Fibroblast of the aortic adventitia (primary cell): ENCODE measurements at places on chromosomes 7 and 10. TPM values are rescaled to one million over a fixed set of nuclear protein-coding genes. Genes with fewer than 3 reads are reported as not detected.

- no peak for DNase-seq
These were observed 525 bp downstream of the UBE2D4 start for GRCh38 chr7:43926798-43927123.

DNA sequence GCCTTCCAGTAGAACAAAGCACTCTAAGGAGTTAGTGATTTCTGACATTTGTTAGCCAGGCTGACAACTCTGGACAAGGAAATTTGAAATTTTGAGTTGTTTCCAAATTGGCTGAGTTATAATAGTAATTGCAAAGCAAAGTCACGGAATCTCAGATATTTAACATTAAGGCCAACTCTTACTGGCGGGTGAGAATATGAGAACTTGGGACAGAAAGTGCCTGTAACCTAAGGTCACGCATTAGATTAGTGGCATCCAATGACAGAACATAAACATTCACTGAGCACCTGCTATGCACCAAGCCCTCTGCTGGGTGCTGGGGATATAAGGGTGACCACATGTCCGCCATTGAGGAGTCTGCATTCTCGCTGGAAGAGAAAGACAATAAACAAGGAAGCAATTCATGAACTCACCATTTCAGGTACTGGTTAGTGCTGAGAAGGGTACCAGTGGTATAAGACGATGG lies 45.5 kb upstream of the CHST15 start:
- no peak for DNase-seq

DNA sequence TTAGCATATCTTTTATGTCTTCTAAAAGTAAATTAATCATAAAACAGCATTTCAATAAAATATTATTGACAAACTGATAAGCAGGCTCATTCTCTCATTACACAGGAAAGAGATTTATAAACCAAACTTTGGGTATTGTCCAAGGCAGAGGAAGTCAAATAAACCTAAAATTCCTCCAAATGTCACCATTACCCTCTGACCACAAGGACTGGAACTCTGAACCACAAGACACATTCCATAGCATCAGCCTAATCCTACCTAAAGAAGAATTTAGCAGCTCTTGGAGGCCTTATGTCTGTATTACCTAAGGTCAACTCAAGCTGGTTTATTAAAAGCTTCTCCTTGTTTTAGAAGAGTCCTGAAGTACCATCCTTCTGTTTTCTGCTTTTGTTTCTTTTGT lies 82.4 kb upstream of the SLC13A1 start:
- DNase-seq = no peak

DNA sequence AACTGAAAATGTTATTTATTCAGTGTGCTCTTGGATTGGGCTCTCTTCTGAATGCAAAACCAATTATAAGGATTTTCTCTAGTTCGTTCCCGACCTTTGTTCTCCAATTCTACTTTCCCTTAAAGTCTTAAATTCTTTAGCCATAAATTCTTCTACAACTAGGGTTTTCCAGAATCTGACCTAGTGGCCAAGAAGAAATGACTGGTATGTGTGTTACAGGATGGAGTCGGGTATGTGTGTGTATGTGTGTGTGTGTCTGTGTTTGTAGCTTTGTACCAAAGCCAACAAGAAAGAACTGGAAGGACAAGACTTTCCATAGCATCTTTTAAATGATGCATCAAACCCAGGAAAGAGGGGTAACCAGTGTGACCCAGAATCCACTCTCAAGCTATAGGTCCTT lies 25.8 kb upstream of the LEP start:
- peak; percentile 79 for DNase-seq

DNA sequence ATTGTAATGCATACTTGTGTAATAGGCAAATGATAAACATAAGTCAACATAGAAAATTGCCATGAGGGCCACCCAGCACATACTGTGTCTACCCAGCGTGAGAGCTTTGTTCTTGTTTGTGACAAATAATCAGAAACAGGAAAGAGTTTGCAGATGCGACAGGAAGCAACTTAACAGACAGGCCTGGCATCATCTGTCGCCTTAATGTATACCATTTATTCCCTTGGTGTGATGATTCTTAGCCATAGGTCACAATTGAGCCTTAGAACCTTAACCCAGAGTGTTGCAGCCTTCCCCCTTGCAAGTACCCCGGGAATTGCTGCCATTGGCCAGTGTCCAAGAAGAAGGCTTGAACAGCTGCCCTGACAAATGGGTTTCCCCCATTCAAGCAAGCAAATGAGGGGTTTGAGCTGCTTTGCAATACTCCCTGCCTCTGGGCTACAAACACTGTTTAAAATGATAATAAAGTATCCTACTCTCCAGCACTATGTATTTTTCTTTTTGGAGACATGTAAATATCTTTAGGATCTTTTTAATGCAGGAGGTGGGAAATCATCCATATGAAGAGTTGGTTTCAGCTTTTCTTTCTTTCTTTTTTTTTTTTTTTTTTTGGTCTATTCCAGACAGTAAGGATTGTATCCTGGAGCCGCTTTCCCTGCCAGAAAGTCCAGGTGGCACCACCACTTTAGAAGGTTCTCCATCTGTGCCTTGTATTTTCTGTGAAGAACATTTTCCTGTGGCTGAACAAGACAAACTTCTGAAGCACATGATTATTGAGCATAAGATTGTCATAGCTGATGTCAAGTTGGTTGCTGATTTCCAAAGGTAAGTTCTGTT lies 80.0 kb downstream of the ZNF277 start:
- no peak for DNase-seq

DNA sequence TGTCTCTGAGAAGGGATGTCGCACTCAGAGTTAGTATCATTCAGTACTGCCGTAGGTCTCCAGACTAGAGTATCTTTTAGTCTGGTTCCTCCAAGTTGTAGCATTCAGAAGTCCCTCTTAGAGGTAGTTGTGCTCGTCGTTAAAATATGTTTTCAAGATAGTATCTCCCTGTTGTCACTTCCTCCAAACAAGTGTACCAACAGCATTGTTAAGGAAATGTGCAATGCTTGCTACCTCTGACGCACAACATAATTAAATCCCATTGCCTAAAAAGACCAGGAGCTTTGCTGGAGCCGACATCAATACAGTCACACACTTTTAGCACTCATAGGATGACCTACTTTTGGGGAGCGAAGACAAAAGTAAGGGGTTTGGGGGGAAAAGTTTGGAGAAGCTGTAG lies 80.0 kb upstream of the STK17A start:
- no peak for DNase-seq

NUTM2B gene
- 0.09 TPM in 1 of 2 replicates, not detected in the other for total RNA-seq

CYP3A7 gene
- 0.74 TPM in 1 of 2 replicates, not detected in the other for total RNA-seq

SUPV3L1 gene
- total RNA-seq = 31.0 and 67.4 TPM in 2 replicates

CFAP43 gene
- total RNA-seq = 0.36 and 0.41 TPM in 2 replicates

SMO gene
- 4.2 and 24.1 TPM in 2 replicates for total RNA-seq

NME8 gene
- total RNA-seq = not detected in 2 replicates
